ENCODE measurements at places on chromosomes 2 and 18. TPM values are rescaled to one million over a fixed set of nuclear protein-coding genes. Genes with fewer than 3 reads are reported as not detected.

COL4A3 gene
- polyA plus RNA-seq = 1.6 TPM

CNRIP1 gene
- 3.1 TPM for polyA plus RNA-seq

LHCGR gene
- polyA plus RNA-seq = 0.09 TPM

PDE1A gene
- polyA plus RNA-seq = 1.7 TPM

VIT gene
- 1.5 TPM for polyA plus RNA-seq

SAG gene
- not detected for polyA plus RNA-seq

REG3A gene
- 0.27 TPM for polyA plus RNA-seq

G6PC2 gene
- not detected for polyA plus RNA-seq

NTSR2 gene
- not detected for polyA plus RNA-seq

ASB1 gene
- 30.1 TPM for polyA plus RNA-seq

DLX2 gene
- polyA plus RNA-seq = 2.8 TPM

MROH2A gene
- not detected for polyA plus RNA-seq

PKP4 gene
- polyA plus RNA-seq = 10.6 TPM

GRB14 gene
- 6.4 TPM for polyA plus RNA-seq

SERPINB11 gene
- polyA plus RNA-seq = not detected

IL36G gene
- polyA plus RNA-seq = 1.0 TPM

CPLX4 gene
- not detected for polyA plus RNA-seq

APOB gene
- 184 TPM for polyA plus RNA-seq

CNDP1 gene
- 0.74 TPM for polyA plus RNA-seq

IMPACT gene
- 21.7 TPM for polyA plus RNA-seq

SERPINB4 gene
- polyA plus RNA-seq = not detected

GLI2 gene
- 5.3 TPM for polyA plus RNA-seq

IL36B gene
- not detected for polyA plus RNA-seq

TCF4 gene
- 42.4 TPM for polyA plus RNA-seq

IL1R2 gene
- 11.4 TPM for polyA plus RNA-seq

OR6B2 gene
- not detected for polyA plus RNA-seq

FHOD3 gene
- 1.4 TPM for polyA plus RNA-seq

TEX44 gene
- not detected for polyA plus RNA-seq
